ENCODE measurements at places on chromosomes 6 and 20. TPM values are rescaled to one million over a fixed set of nuclear protein-coding genes. Genes with fewer than 3 reads are reported as not detected.
A peak's percentile ranks its signal among the peaks of the same experiment; 100 is the strongest.

The IDH3B gene
- 261 TPM for total RNA-seq

The ADTRP gene
- not detected for total RNA-seq

The DEFB132 gene
- not detected for total RNA-seq

The OR2B2 gene
- total RNA-seq: not detected

DNA sequence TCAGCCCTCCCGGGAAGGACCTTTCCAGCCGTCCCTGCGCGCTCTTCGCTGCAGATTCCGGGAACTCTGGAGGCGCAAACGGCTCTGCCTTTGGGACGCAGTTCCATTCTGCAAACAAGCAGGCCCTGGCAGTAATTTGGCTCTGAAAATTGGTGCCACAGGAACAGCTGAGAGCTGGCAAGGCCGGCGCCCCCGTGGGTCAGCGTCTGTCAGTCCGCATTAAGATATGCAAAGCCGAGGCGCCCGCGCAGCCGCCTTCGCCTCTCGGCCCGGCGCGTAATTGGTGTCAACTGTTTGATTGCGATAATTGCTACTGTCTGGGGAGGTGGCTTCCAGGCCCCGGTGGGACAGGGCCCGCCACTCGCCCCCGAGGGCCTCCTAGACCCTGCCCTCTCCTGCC, 73.6 kb downstream of the NCR2 start:
- no peak for DNase-seq

DNA sequence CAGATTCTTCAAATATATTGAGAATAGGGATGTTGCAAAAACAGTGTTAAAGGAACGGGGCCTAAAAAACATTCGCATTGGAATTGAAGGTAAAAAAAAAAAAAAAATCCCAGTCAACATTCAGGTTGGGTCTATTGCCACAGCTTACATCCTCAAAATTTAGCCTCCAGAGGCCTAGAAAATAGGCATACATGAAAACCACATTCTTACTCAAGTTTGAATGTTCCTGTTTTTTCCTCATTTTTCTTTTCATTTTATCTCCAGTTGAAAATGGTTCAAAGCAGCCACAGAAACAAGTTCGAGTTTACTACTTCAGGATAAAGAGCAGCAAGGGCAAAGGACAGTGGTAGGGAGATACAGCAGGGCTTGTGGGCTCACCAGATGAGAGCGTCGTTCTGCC, 41.9 kb downstream of the KCTD20 start:
- DNase-seq: no peak

DNA sequence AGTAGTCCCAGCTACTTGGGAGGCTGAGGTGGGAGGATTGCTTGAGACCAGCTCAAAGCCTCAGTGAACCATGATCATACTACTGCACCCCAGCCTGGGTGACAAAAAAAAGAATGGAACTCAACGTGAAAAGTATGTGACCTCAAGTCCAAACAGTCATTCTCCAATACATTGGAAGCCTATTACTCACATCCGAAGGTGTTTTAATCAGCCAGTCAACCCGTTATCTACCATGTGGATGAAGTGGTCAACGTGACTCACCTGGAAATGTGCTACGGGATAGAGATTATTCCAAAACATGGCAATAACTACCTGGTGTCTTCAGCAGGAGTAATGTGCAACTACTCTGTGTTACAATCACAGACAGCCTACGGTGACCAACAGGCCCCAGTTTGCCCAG, 85.8 kb upstream of the TOP1 start:
- peak; percentile 45 for DNase-seq

DNA sequence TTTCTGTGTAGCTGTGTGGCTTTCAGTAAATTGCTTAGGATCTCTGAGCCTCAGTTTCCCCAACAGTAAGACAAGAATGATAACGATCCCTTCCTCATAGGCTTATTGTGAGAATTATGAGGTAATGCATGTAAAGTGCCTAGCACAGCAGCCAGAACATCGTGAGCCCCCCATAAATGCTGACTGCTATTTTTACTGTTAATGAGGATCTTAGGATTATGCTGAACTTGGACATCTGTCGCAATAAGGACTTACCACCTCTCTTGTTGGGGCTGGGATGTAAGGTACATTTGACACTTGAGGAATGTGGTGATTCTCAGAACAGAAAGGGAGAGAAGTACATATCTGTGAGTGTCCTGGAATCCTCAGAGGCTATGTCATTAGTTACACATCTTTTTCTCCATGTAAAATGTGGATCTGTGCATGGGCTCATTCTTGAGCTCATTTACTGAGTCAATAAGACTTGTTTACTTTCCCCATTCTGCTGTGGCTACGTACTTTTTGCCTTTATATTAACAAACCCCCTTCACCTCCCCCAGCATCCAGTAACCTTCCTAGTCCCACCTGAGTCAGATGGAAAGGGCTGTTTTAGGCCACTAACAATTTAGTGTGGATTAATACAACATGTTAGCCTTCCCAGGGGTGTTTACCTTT, 64.4 kb upstream of the PLEKHG1 start:
- peak; percentile 61 for DNase-seq

- no peak for DNase-seq
Observed at GRCh38 chr20:41229259-41229658, 88.3 kb downstream of the ZHX3 start.
